ENCODE measurements at places on chromosomes 4 and X. TPM values are rescaled to one million over a fixed set of nuclear protein-coding genes. Genes with fewer than 3 reads are reported as not detected.

Gene SORBS2
- total RNA-seq: 268 TPM

Gene ZCCHC12
- not detected for total RNA-seq

Gene CXorf66
- total RNA-seq: not detected

GRCh38 chr4:25814301-25815136 lies 48.3 kb downstream of the SEL1L3 start:
- DNase-seq: peak; percentile 19
- no peaks in the 10 kb centered on the region for H3K4me1 ChIP-seq
- H3K27me3 ChIP-seq: no peaks in the 10 kb centered on the region
- H3K4me3 ChIP-seq: no peak overlapping the region
- H3K36me3 ChIP-seq: no peaks in the 10 kb centered on the region

DNA sequence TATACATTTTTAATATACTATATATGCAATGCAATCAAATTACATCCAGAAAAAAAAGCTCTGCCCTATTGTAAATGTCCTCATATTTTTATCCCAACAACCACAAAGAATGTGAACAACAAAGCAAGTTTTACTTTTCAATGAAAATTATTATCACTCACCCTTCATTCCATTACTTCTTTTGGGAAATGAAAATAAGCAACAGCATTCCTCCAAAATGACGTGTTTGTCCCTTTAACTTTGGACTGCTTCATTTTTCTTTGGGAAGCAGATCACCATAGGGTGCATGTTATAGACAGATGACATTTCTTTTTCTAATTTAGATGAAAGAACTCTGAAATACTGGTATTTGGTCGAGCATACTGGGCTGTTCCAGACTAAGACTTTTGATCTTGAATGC lies 667.1 kb upstream of the BOD1L1 start:
- H3K27me3 ChIP-seq: no peaks in the 10 kb centered on the region
- no peak for DNase-seq

- H3K4me1 ChIP-seq: peaks cover 26% of the 10 kb centered on the region
- no peak overlapping the region for H3K27ac ChIP-seq
- no peaks in the 10 kb centered on the region for H3K27me3 ChIP-seq
These were observed 294 bp downstream of the ATP8A1 start for GRCh38 chr4:42656679-42656943.

GRCh38 chr4:78749258-78749971 lies 26.7 kb upstream of the BMP2K start:
- H3K4me1 ChIP-seq: no peaks in the 10 kb centered on the region
- DNase-seq: no peak
- no peaks in the 10 kb centered on the region for H3K36me3 ChIP-seq
- H3K27ac ChIP-seq: no peak overlapping the region

DNA sequence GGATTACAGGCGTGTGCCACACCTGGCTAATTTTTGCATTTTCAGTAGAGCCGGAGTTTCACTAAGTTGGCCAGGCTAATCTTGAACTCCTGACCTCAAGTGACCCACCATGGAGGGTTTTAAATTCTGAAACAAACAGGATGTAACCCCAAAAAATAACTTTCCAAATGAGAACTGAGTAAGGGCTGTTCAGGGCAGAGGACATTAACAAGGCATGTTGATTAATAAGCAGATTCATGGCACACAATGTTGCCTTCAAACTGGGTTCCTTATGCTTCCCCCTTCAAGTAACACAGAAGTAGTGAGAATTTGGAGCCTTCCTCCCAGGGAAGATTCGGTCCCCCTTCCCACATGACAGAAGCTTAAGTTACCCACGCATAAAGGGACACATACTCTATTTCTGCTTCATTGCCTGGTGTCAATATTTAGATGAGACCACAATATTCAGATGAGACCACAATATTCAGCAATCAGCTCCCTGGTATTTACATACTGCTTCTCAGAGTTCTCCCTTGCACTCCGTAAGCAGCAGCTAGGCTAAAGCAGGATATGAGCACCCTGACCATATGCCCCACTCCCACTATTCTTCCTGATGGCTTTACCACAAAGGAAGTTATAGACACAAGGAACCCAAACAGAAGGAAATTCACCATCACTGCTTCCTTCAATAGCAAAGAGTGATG lies 21.4 kb downstream of the GRSF1 start:
- H3K27ac ChIP-seq: no peak overlapping the region
- H3K27me3 ChIP-seq: no peaks in the 10 kb centered on the region
- H3K36me3 ChIP-seq: peaks cover 18% of the 10 kb centered on the region
- DNase-seq: no peak

GRCh38 chrX:149517308-149517707 lies 12.2 kb upstream of the IDS start:
- DNase-seq: no peak
- no peaks in the 10 kb centered on the region for H3K4me1 ChIP-seq
- H3K4me3 ChIP-seq: no peak overlapping the region
- no peaks in the 10 kb centered on the region for H3K27me3 ChIP-seq
- no peak overlapping the region for H3K27ac ChIP-seq

DNA sequence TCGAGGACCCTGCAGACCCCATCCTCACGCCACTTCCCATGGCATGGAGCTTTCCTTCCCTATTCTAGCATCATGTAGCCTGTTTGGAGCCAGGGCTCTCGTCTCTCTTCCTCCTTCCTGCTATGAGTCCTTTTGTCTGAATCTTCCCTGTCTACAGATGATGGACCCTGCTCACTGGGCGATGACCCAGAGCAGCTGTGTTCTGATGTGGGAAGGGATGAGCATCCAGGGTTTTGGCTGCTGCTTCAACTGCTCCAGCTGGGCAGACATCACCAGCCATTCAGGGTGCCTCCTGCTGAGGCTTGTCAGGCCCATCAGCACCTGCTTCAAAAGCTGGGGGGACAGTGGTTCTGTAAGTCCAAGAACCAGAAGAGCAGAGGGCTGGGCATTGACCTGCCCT lies 3.2 kb upstream of the CCKAR start:
- no peaks in the 10 kb centered on the region for H3K36me3 ChIP-seq
- no peaks in the 10 kb centered on the region for H3K4me1 ChIP-seq
- no peak overlapping the region for H3K4me3 ChIP-seq

DNA sequence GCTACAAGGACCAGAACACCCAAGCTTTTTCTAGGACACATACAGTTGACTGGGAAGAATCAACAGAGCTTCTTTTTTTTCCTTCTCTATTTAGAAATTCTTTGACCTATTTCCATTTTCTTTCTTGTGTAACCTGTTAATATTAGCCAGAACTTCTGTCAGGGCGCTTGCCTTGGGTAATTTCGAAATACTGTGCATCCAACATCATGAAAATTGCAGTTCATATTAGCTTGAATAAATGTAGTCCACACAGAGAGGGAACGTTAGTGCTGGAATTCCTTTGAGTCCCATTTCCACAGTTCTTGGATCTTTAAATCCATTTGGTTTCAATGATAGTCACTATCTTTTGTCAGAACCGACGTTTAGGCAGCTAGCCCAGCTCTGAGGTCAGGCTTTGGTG lies 141.8 kb downstream of the MXRA5 start:
- no peaks in the 10 kb centered on the region for H3K36me3 ChIP-seq
- H3K4me1 ChIP-seq: no peaks in the 10 kb centered on the region
- no peak overlapping the region for H3K4me3 ChIP-seq
- H3K27me3 ChIP-seq: no peaks in the 10 kb centered on the region
- no peak overlapping the region for H3K27ac ChIP-seq

DNA sequence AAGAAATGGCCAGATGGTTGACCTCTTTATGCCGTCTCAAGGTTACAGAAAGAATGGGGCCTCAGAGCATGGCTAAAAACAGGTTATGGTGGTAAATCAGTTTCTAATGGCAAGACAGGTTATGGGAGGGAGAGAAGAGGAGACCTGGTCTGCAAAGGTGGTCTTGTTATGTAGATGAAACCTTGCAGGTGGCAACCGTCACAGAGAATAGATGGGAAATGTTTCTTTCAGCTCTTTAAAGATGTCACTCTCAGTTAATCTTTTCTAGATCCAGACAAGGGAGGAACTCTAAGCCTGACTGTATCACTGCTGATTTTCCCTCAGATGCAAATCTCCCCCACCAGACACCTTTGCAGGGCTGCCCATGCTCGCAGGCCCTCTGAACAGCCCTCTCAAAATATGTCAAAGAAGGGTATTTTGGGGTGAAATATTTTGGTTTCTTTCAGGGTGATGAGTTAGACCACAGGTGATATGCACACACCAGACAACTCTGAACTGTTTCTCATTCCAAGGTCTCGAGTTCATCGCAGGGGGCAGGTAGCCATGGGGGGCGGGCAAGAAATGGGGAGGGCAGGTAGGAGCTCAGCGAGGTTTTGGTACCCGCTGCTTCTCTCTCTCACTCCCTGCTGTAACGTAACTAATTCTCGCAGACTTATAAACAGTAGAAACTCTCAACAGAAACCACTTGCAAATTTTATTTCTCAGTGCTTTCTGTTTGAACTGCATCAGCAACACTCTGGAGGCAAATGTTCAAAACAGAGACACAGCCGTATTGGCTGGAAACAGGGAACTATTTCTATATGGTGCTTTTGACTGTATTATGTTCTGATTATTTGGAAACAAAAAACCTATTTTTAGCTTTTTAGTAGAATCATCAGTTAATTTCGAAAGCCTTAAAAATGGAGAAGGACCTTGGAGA lies 32.4 kb downstream of the CASP3 start:
- H3K4me3 ChIP-seq: no peak overlapping the region
- no peak for DNase-seq
- H3K27ac ChIP-seq: no peak overlapping the region
- no peaks in the 10 kb centered on the region for H3K4me1 ChIP-seq
- H3K27me3 ChIP-seq: no peaks in the 10 kb centered on the region

GRCh38 chrX:54407266-54407665 lies 32.9 kb upstream of the TSR2 start:
- H3K4me3 ChIP-seq: no peak overlapping the region
- H3K27me3 ChIP-seq: no peaks in the 10 kb centered on the region
- H3K4me1 ChIP-seq: no peaks in the 10 kb centered on the region
- no peaks in the 10 kb centered on the region for H3K36me3 ChIP-seq
- no peak for DNase-seq
- no peak overlapping the region for H3K27ac ChIP-seq

DNA sequence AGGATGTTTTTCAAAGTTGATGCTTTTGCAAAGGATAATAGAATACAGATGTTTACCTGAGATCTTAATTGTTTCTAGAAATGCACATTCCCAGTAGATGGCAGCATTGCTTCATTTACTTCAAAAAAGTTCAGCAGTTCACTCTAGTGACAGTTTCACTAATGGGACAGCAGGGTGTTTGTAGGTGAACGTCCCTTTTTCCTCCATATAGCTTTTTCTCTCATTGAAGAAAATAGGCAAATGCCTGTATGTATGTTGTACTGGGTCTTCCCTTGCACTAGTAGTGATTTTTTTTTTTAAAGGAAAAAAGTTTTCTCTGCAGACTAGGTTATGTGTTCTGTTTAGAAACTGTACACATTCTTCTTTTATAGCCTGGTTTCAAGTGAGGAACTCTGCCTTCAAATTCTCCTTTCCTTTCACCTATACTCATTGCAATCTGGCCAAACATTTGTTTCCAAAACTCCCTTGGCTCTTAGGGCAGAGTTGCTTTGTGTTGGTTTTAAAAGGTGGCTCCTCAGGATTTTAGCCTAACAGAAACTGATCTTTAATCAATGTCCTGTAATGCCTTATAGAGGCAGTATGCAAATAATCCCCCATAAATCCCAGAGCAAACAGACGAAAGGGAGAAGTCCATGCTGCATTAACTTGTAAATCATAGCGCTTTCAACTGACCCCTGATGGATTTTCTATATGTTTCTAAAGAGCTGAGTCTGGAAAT lies 86.3 kb downstream of the EGF start:
- no peaks in the 10 kb centered on the region for H3K36me3 ChIP-seq
- no peak overlapping the region for H3K4me3 ChIP-seq
- H3K4me1 ChIP-seq: no peaks in the 10 kb centered on the region
- H3K27ac ChIP-seq: no peak overlapping the region

DNA sequence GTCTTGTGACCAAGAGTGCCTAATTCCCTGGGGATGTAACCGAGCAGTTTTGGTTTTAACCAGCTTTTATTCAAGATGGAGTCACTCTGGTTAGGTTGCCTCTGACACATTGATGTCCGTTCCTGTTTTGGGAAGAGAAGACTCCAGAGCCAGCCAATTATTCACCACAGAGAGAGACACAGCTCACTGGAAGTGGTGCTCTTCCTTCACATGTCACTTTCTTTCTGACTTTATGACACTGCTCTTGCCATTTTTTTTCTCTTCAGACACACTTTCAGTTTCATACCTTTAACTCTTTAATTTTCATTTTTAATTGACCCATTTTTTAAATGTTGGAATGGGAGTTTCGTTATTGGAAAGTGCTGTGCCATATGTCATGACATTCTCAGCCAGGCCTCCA lies 418.4 kb upstream of the FSTL5 start:
- H3K36me3 ChIP-seq: no peaks in the 10 kb centered on the region
- H3K4me3 ChIP-seq: no peak overlapping the region
- DNase-seq: no peak
- H3K27me3 ChIP-seq: no peaks in the 10 kb centered on the region

- H3K27me3 ChIP-seq: no peaks in the 10 kb centered on the region
- DNase-seq: no peak
- H3K4me3 ChIP-seq: no peak overlapping the region
- H3K36me3 ChIP-seq: peaks cover 4% of the 10 kb centered on the region
These were observed 50.2 kb upstream of the TADA2B start for GRCh38 chr4:6992728-6993677.

GRCh38 chr4:15382669-15383273 lies 45.1 kb upstream of the C1QTNF7 start:
- DNase-seq: no peak
- H3K4me1 ChIP-seq: peaks cover 24% of the 10 kb centered on the region
- H3K27me3 ChIP-seq: no peaks in the 10 kb centered on the region
- H3K36me3 ChIP-seq: no peaks in the 10 kb centered on the region
